ENCODE measurements at places on chromosomes 5 and 9.

GRCh38 chr5:82225525-82226172 lies 52.5 kb downstream of the RPS23 start:
- peak; percentile 62 for DNase-seq

DNA sequence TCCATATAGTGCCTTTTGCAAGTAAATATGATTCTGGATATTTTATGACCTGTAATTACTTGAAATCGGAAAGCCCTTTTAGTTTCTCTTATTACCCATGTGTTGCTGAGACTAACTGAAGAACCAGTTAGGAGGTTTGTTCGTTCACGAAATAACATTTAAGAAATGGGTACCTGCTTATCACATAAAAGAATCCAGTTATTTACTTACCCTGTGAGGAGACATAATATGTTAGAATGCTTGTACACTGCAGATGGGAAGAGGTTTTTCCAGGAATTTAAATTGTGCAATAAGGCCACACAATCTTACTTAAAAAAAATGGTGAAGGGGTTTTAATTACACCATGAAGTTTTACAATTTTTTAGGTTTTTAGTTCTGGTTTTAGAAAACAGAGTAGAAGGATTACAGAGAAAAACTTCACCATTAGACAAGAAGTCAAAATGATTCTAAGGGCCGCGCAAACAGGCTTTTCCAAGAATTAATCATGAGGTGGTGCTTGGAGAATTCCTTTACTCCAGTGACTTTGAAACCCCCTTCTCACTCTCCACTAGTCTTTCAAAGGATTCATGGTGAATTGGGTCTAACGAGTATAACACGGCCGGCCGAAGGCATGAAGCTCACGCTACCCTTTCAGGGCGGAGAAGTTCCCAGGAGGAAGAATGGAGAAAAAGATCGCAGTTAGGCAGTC lies 1.1 kb upstream of the PTGER4 start:
- no peak for DNase-seq

GRCh38 chr5:170861917-170862766 lies at the start of gene RANBP17:
Gene RANBP17, plus strand, starts transcription at chr5:170862018.
- no peak for DNase-seq

DNA sequence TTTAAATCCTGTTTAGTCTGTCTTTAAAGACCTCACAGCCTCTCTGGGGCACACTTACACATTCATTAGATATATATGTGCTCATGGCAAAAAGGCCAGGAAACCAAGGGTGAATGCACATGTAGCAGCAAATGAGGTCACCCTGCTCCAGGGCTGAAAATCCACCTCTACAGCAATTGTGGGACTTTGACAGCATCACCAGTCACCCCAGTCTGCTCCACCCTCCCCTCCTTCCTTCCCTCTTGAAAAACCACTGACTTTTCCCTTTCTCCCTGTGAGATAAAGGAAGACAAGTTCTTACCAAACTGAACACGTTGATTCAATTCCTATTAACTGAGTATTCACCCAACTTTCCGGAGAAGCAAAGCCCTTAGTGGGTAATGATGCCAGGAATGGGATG lies 15.2 kb upstream of the SH3RF2 start:
- DNase-seq = no peak

GRCh38 chr5:23507278-23507685 lies at the start of gene PRDM9:
Gene PRDM9, plus strand, starts transcription at chr5:23507609. Its CDS starts 1,425 bp downstream, at chr5:23509034.
- DNase-seq = no peak

GRCh38 chr5:180689775-180690174 lies 40.4 kb upstream of the FLT4 start:
- no peak for DNase-seq

GRCh38 chr9:106102821-106103220 lies 408.5 kb downstream of the TMEM38B start:
- no peak for DNase-seq
